ENCODE measurements at places on chromosomes 16 and 17.

GRCh38 chr16:68455631-68456030 is 7.3 kb upstream of the SMPD3 start:
- DNase-seq, result no peak

DNA sequence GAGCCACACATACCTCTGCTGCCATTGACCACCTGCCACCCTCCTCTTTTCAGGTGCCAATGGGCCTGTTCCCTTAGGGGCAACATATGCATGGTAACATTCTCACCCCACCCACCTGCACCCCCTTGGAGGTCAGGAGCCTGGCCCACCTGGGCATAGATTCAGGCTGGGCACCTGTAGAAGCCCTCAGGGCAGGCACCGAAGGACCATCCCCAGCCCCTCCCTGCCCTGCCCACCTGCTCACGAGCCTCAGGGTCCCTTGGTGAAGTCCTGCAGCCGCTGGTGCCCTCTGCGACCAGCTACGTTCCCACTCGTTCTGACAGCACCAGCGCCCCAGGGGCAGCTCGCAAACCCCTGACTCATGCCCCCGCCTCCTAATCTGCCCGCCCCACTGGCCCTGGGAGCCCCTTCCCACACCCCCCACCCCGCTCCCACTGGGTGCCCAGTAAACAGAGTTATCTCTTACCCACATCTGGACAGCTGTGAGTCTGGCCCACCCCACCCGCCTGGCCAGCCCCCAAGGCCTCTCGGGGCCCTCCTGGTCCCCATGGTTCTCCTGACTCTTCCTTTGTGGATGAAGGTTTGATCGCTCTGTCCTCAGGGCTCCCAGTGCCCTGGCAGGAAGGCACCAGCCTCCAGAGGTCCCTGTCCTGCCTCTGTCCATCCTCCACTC is at the start of gene SLC4A1:
SLC4A1 (minus strand) TSS at position 318 of the 673 bp plus-strand sequence. CDS start 5,269 bp downstream, outside the sequence.
- DNase-seq, result no peak

DNA sequence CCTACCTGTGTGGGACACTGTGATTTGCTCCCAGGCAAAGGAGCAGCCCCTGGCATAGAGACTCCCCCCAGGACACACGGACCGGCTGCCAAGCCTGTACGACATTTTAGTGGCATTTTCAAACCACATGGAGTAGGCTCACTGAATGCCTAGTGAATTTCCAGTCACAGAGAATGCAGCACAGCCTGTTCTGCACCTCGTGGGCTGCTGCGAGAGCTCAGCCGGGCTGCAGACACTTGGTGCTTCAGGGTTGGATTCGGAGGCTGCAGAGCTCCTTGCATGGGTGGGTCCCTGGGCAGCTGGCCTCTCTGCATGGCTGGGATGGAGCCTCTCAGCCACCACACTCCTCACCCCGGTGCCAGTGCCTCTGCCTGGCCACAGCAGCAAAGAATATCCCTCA is 51.2 kb upstream of the HNF1B start:
- DNase-seq, result no peak

DNA sequence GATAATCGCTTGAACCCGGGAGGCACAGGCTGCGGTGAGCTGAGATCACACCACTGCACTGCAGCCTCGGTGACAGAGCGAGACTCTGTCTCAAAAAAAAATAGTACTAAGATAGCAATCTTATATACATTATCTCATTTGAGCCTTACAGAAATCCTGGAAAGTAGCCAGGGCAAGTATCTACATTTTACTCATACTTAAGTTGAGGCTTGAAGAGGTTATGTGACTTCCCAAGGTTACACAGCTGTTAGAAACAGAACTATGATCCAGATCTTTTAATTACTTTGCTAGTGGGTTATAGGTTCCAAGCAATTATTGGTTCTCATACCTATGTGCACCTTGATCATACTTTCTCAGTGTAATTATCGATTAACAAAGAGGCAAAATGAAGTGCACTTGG is 15.4 kb downstream of the C17orf78 start:
- no peak for DNase-seq

GRCh38 chr16:31072540-31073141 is 1.4 kb downstream of the ZNF668 start:
- no peak for DNase-seq
